Naive thymus-derived CD4-positive, alpha-beta T cell (primary cell): ENCODE measurements at places on chromosomes 6 and 20.
A peak's percentile ranks its signal among the peaks of the same experiment; 100 is the strongest.

- peak; percentile 23 for DNase-seq
Measured at GRCh38 chr20:61263084-61263695, 11.1 kb downstream of the CDH4 start.

- DNase-seq: no peak
Measured at GRCh38 chr6:82691997-82692396, 328.4 kb downstream of the TPBG start.

GRCh38 chr20:33234050-33234449 lies 1.7 kb upstream of the BPIFA1 start:
- DNase-seq: no peak

GRCh38 chr6:35911871-35912653 lies 8.8 kb downstream of the SRPK1 start:
- no peak for DNase-seq

GRCh38 chr6:169047345-169047744 lies 206.3 kb downstream of the THBS2 start:
- DNase-seq: no peak

DNA sequence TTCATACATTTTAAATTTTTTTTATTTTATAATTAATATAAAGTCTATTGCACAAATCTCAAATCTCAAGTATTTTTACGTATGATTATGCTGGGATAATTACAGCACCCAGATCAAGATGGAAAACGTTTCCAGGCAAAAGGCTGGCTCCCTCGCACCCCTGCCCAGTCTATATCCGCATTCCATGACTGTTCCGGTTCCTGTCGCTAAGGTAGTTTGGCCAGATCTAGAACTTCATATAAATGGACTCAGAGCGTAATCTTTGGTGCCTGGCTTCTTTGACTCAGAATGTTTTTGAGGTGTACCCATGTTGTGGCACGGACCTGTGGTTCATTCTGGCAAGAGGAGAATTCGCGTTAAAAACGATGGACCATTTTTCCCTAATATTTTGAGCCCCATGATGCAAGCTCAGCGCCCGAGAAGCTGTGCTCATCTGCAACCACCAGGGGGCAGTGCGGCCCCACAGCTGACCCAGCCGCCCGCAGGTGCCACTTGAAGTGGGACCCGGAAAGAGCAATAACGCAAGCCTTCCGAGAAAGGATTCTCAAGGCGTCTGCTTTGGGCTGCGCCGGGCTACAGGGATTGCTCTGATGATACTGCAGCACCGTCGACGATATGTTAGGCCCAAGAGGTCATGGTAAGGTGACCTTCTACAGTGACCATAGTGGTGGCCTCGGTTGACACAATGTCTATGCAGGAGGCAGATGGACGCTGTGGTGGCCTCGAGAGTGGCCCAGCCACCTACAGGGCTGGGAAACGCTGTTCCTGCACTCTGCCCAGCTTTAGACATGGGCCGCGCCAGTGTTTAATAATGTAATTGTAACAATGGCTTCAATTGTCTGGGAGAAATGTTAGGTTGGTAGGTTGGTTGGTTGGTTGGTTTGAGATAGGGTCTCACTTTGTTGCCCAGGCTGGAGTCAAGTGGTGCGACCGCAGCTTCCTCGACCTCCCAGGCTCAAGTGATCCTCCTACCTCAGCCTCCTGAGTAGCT lies 160.1 kb downstream of the ZMYND8 start:
- DNase-seq: peak; percentile 85

DNA sequence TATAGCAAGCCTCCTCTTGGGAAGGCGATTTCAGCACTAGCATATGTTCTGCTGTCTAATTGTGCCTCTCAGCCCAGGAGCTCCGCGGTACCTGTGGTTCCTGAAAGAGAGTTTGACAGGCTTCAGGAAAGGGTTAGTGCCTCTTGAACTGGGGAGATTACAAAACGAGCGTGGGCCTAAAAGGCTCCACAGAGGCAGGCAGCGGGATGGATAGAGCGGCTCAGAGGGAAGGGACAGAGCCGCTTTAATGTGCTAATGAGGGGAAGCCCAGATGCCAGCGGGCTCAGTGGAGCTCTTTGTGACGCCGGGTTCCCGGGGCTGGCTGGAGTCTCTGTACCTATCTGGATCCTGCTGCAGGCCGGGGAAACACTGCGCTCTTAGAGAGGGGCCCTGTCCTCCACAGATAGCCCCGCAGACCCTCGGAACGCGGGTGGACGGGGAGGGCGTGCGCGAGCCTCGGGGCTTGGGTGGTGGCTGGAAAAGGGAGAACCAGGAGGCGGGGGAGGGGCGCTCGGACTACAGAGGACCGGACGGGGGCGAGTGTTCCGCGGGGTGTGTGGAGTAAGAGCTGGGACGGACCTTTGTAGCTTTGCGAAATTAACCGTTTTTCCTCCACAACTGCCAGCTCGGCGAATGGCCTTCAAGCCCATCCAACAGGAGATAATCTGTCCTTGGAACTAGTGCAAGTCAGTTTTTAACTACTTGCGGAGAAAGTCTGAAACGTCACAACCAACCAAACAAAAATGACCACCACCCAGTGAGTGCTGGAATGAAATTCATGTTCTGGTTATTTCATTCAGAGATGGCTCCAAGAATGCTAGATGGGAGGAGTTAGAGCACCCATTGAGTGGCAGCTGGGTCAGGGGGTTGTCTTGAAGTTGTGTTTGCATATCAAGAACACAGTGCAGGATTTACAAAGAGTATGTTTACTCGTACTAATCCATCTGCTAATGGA lies 13.0 kb downstream of the SLC35F1 start:
- DNase-seq: no peak

DNA sequence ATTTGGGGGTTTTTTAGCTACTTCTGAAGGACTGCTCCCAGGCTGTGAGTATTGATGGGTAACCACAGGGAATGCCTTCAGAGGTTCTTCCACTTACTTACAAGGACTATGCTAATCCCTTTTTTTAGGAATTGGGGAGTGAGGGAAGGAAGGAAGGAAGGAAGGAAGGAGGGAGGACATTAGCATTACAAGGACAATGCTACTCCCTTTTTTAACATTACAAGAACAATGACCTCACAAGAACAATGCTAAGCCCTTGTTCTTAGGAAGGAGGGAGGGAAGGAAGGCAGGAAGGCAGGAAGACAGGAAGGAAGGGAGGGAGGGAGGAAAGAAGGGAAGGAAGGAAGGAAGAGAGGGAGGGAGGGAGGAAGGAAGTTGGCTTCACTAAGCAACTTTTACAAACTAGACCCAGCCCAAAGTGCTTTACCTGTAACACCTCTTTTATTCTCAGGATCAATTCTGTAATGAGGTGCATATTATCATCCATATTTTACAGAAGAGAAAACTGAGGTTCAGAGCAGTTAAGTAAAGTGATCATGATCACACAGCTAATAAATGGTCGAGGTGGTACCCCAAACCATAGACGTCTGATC lies 446.8 kb upstream of the JARID2 start:
- no peak for DNase-seq

DNA sequence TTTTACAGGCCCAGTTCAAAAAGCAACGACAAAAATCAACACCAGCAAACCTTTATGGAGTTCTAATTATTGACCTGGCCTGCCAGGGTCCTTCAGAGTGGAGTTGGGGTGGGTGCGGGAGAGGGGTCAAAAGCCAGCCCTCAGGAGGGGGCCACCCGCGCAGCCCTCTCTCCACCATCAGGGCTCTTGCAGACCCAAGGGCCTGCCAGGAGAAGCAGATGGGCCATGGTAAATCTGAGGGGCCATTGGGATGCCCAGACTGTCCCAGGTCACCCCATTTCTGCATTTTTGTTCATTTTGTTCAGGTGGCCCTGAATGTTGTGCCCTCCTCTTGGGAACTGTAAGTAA lies 88.4 kb downstream of the DHX35 start:
- DNase-seq: no peak

GRCh38 chr6:170247178-170247701 lies 43.6 kb downstream of the DLL1 start:
- no peak for DNase-seq

DNA sequence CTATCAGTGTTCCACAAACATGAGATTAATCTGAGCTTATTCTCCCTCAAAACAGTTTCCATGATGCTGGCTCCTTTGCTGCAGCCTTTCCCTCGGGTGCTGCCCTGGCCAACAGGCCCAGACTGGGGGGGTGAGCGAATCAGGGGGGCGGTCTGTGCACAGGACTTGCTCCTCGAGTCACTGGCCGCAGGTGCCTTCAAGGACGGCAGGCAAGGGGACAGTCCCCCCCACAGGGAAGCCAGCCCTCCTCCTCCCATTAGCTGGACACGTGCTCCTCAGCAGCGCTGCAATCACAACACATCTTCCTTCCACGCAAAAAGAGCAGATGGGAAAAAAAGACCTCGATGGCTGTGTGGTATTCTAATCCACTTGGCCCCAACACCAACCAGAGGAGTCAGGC lies 10.0 kb downstream of the YTHDF1 start:
- DNase-seq: no peak

DNA sequence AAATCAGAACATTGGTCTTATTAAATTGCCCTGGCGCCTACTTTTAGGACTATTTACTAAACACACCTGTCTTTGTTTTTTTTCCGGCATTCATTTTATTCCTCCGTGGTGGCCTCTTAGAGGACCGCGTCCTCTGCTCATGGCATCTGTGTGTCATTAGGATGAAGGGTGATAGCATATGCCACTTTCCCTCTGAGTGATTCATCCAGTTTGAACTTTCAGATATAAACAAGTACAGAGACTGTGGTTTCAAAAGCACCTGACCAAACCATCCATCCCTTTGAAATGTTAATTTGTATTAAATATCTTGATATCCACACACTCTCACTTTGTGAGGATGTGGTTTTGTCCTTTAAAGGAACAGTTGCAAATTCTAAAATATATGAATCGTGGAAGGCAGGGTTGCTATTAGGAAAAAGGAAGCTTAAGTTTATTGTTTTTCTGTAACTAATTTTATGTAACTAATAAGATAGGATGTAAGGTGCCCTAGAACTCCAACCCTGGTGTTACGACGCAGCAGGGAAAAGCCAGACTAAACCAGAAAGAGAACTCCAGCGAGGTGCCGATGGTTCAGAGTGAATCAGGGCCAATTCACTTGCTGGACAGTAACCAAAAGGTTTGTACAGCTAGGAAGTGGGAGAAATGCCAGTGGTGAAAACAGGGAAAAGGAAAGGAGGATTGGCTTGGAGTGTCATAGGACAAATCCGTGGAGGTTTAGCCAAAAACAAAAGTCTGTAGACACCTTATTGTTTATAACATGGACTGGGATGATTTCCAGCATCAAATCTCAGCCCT lies 98.7 kb downstream of the SHLD1 start:
- no peak for DNase-seq

- peak; percentile 11 for DNase-seq
Measured at GRCh38 chr6:52839124-52840055, 1.2 kb downstream of the GSTA5 start.

GRCh38 chr6:13500915-13501314 lies 13.5 kb upstream of the GFOD1 start:
- no peak for DNase-seq

DNA sequence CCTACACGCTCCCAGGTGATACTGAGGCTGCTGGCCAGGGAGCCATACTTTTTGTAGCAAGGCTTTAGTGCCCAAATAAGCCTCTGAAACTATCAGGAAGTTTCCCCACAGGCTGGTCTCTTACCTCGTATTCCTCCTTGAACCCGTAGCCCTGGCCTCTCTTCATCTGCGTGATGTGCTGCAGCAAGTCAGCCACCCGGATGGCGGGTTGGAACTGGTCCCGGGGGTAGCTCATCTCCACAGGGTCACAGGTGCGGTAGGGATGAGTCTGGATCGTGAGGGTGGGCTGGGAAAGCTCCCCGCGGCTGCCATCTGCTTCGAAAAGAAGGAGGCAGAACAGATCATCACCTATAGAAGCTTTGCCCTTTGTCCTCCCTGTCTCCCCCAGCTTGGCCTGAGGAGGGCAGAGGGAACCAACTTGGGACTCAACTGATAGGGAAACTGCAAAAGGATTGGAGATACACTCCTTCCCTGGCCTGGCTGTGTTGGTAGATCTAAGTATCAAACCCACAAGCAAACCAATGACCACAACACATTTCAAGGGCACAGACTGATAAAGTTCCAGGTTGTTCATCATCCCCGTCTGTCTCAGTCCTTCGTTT lies 543.2 kb upstream of the CHD6 start:
- no peak for DNase-seq

DNA sequence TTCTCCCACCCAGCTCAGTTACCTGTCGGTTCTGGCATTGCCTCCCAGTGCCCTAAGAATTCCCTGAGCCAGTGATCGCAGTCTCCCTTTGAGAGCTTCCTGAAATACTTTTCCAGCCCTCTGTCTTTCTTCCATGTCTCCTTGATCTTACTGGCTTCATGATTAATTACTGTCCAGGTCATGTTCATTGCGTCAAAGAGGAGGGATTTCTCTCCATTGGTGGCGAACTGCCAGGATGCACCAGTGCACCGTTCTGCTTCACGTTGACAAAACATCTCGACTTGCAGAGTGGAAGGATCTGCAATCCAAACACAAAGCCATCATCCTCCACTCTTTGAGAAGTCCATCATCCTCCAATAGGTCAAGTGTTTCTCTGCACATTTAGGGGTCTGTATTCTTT lies 8.6 kb downstream of the RAET1E start:
- no peak for DNase-seq

GRCh38 chr6:4363656-4364055 lies 228.3 kb upstream of the ECI2 start:
- no peak for DNase-seq

GRCh38 chr6:104566411-104566810 lies 293.3 kb downstream of the HACE1 start:
- no peak for DNase-seq

DNA sequence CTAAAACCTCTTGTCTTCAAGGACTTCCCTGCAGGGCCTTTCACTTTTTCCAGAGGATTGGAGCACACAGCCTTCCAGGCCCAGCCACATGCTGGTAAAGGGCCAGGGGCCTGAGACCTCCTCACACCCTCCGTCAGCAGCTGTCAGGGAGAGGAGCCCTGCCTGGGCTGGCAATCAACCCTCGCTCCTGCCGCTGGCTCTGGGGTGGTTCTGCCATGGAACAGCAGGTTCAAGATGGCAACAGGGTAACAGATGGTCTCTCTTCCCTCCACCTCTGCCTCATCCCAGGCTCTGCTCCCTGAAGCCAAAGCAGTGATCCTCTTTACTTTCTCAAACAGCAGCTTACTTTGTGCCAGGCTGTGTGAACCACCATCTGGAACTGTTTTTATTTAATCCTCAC lies 23.8 kb downstream of the PCNA start:
- DNase-seq: no peak

DNA sequence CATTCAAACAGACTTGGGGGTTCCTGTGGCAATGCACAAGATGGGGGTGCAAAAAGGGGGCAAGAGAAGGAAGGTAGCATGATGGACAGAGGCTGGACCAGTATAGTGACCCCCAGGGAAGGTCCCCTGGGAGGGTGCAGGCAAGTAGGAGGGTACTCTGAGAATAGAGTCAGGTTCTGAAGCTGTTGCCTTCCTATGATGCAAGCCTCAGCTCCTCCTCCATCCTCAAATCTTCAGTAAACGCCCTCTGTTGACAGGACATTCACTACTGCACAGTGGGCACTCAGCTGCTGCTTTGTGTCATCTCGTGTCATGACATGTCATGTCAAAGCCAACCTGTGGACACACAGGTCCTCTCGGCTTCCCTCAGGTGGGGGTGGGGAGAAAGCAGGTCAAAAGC lies 5.8 kb upstream of the SDCBP2 start:
- no peak for DNase-seq

- DNase-seq: no peak
Measured at GRCh38 chr6:21648475-21649050, 55.0 kb downstream of the SOX4 start.
